ENCODE measurements at places on chromosomes 11 and 22. TPM values are rescaled to one million over a fixed set of nuclear protein-coding genes. Genes with fewer than 3 reads are reported as not detected.

Gene CDC45
- total RNA-seq, result 53.2 TPM

DNA sequence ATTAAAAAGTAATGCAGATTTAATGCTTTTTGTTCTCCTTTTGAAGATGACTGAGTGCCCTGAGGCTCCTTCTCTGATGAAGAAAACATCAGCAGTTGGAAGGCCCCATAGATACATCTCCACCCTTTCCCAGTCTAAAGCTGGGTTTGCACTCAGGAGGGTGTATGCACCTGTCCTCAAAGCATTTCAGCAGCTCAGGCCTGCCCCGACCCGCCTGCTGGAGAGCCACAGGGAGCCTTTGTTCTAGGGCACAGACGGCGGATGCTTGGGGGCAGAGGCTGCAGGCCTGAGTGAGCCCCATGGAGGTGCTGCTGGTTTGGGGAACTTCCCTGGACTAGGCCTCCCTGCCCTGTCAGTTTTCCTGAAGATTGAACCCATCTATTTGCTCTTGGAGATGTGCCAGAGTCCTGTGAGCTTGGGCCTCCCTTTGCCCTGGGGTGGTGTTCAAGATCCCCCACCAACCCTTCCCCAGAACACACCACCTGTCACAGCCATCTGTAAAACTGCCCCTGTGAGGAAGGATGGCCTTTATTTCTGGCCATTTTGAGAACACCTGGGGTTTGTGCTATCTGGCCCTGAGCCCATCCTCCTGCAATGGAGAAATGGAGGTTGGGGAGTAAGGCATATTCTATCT, 160.0 kb downstream of the NAV2 start:
- no peak for DNase-seq

- no peak for DNase-seq
These were observed 70.5 kb upstream of the TNRC6B start for GRCh38 chr22:40107244-40107643.

Gene PLEKHB1
- total RNA-seq, result 8.6 TPM

Gene MFNG
- 200 TPM for total RNA-seq

GRCh38 chr11:131916638-131917037, 546.2 kb downstream of the NTM start:
- no peak for DNase-seq

Gene LUZP2
- total RNA-seq, result not detected

- no peak for DNase-seq
These were observed 3.7 kb upstream of the IPO7 start for GRCh38 chr11:9380773-9381172.

DNA sequence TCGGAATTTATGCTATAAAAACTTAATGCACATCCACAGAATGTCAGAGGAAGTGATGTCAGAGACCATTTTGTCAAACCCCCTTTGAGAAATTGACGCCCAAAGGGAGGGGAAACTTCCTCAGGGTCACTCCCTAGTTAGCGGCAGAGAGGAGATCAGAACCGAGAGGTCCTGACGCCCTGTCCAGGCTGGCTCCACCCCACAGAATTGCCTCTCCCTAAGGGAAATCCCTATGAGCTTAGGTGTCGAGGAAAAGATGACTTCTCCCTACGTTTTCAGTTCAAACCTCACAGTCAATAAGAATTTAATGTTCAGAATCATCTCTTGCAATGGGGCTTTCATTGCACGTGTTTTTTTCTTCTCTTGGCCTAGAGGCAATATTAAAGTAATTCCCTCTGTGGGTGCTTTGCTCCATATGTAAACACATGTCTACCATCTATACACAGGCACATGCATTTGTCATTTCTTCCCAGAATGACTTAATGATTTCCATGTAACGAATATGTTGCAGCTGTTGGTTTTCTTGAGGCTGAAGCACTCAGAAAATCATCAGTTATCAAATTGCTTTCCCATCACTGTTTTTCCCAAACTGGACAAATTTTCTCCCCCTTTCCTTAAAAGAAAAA, 148.7 kb upstream of the TIMP3 start:
- no peak for DNase-seq

- DNase-seq, result no peak
These were observed 347.8 kb upstream of the PLET1 start for GRCh38 chr11:112608509-112608908.

GRCh38 chr11:23866641-23867040, 630.2 kb upstream of the LUZP2 start:
- no peak for DNase-seq

DNA sequence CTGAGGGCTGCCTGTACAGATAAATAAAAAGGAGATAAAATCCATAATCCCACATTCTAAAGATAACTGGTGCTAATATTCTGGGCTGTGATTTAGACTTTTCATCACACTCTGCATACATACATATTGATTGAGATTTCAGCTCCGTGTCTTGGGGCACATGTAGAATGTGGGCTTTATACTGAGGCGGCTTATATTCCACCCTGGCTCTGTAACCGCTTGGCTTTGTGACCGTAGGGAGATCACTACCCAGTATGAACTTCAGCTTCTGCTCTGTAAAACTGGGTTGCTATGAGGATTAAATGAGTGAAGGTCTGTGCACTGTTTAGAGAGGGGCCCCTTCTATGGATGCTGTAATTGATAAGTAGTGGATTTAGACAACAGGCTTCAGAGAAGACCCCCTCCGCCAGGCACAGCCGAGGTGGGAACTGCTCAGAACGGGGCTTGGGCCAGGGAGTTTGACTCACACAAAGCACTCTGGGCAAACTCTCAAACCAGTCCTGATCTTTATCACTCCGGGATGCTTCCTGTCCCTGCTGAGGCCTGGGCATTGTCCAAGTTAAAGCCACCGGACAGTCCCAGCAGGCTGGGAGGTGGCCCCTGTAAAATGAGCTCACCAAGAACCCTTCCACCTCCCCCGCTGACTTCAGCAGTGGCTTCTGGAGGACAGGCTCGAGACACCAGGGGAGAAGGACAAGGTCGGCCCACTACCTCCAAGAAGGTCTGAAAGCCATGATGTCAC, 17.2 kb downstream of the KIAA1671 start:
- DNase-seq, result no peak

Gene ZNRD2
- total RNA-seq, result 27.8 TPM

GRCh38 chr11:21811572-21811971, 381.3 kb upstream of the ANO5 start:
- no peak for DNase-seq

Gene TMPRSS6
- 14.7 TPM for total RNA-seq

Gene ACCSL
- total RNA-seq, result not detected

Gene NRXN2
- total RNA-seq, result not detected

GRCh38 chr11:70716986-70717775, 318.9 kb downstream of the CTTN start:
- DNase-seq, result no peak

- DNase-seq, result no peak
These were observed 7.1 kb upstream of the ENDOD1 start for GRCh38 chr11:95082576-95083001.

Gene KCNK4
- 0.15 TPM for total RNA-seq

Gene OR52N4
- 1.9 TPM for total RNA-seq

- no peak for DNase-seq
These were observed 25.0 kb upstream of the PRSS23 start for GRCh38 chr11:86775361-86775760.

DNA sequence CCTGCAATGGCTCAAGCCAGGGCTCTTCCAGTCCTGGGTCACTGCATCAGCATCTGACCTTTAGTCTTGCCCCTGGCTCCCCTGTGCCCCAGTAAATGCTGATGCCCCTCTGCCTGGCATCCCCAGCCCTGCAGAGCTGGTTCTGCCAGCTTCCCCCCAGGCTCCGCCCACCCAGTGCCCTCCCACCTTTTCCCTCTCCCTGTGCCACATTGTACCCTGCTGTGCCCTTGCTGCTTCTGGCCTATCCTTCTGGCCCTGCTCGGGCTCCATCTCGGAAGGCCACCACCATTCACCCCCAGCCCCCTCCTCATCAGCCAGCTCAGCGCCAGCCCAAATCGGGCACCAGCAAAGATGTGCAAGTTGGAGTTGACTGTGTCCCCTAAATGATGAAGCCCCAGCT, 7.4 kb downstream of the CAPN5 start:
- no peak for DNase-seq

GRCh38 chr22:30296324-30296723, 7.0 kb upstream of the CASTOR1 start:
- no peak for DNase-seq

- no peak for DNase-seq
These were observed 67.6 kb downstream of the MPPED1 start for GRCh38 chr22:43479301-43479950.

DNA sequence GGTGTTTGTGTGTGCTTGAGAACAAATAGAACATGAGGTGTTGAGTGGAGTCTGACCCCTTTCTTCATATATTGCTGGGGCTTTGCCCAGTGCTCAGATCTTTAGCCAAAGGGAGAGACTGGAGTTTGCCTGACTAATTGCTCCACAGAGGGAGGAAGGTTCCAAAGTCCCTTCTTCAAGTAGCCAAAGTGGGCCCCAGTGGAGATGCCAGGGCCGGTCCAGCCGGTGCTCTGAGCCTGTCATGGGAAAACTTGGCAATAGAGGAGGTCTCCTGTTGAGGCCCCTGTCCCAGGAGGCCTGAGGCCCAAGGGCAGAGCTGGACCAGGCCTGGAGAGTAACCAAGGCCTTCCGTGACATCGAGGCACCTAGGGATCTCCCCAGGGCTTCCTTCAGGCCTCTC, 112.3 kb downstream of the DSCAML1 start:
- no peak for DNase-seq

DNA sequence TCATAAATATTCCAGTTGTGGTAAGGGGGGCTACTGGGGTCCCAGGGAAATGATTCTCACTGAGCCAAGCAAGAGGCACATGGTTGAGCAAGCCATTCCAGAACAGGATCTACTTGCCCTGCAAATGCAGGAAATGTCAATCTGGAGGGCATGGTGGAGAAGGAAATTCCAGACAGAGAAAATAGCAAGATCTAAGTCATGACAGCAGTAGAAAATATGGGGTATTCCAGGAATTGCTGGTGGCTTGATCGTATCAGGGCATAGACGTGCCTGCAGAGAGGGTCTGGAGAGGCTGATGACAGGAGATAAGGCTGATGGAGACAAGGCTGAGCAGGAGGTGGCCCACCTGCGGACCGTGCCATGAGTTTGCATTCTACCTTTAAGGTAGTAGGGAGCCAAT, 566.3 kb upstream of the CADM1 start:
- DNase-seq, result no peak

Gene FAM180B
- not detected for total RNA-seq

- no peak for DNase-seq
These were observed 17.2 kb downstream of the SUN2 start for GRCh38 chr22:38738475-38739070.

DNA sequence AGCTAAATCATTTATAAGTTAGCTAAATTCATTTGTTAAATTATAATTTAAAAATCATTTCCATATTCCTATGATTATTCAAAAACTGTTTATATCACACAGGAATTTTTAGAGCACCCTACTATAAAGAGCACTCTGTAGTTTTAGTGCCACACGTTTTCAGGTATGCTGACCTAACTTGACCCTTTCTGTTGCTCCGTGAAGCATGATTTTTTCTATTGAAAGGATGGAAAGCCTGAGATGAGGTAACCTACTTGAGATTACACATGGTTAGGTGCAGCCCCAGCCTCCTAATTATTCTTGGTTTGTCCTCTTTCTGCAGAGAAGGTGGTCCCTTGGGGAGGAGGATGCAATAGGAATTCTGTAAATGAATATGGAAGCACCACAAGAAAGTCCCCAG, 72.6 kb downstream of the PPFIBP2 start:
- DNase-seq, result no peak
